A673 (cell line): ENCODE measurements at places on chromosomes 1 and 21.

- DNase-seq = no peak
Observed at GRCh38 chr1:175689396-175689795, 54.0 kb downstream of the TNR start.

- DNase-seq = peak; percentile 77
Observed at GRCh38 chr1:67850611-67851075, 17.4 kb upstream of the GNG12 start.

- no peak for DNase-seq
Observed at GRCh38 chr21:40732253-40733023, 114.5 kb downstream of the DSCAM start.

- DNase-seq = no peak
Observed at GRCh38 chr1:109059026-109059425, 16.8 kb downstream of the TAF13 start.
